ENCODE measurements at places on chromosomes 4 and X. TPM values are rescaled to one million over a fixed set of nuclear protein-coding genes. Genes with fewer than 3 reads are reported as not detected.

- no peak for DNase-seq
Measured at GRCh38 chr4:131978120-131978519, 1171.0 kb upstream of the PCDH10 start.

DNA sequence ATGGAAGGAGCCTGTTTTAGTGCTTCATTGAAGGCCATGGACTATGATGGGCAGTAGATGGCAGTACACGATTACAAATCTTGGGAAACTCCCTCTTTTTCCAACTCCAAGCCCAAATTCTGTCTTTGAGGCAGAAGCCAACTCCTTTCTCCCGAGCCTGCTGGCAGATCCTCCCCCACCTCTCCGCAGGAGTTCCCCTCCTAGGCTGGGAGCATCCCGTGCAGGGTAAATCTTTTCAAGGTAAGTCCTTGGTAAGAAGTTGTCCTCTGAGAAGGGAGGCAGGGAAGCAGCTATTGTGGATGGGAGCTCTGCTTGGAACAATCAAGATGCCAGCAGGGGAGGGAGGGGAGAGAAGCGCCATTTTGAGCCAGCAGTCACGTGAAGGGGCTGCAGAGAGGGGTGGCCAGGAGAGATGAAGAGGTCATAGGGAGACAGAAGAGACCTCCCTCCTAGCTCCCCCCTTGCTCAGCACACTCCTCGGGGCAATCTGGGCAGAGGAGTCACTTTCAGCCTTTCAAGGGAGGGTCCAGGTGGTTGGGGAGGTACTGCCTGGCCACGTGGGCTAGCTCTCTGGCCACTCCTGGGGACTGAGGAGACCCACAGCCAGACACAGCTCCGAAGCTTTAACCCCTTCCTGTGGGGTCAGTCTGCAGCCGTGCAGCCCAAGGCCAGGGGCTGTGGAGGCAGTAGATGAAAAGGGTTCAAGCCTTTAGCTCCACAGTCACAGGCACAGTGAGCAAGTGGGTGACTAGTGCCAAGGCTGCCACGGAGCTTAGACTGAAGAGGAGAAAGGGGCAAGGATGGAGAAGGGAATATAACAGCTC lies 9.6 kb downstream of the CC2D2A start:
- DNase-seq, result peak; percentile 81

KLHL4 gene
- 3.5 TPM for total RNA-seq

DNA sequence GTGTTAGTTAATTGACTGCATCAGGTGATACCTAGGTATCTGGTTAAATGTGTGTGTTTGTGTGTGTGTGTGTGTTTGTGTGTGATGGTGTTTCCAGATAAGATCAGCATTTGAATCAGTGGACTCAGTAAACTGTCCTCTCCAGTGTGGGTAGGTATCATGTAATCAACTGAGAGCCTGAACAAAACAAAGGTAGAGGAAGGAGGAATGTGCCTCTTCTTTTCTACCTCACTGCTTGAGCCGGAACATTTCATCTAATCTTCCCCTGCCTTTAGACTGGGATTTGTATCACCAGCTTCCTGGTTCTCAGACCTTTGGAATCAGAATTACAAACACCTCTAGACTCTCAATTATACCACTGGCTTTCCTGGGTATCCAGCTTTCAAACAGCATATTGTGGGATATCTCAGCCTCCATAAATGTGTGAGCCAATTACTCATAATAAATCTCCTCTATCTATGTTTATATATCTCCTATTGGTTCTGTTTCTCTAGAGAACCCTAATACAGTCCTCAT lies 120.5 kb downstream of the TBCK start:
- DNase-seq, result no peak

DNA sequence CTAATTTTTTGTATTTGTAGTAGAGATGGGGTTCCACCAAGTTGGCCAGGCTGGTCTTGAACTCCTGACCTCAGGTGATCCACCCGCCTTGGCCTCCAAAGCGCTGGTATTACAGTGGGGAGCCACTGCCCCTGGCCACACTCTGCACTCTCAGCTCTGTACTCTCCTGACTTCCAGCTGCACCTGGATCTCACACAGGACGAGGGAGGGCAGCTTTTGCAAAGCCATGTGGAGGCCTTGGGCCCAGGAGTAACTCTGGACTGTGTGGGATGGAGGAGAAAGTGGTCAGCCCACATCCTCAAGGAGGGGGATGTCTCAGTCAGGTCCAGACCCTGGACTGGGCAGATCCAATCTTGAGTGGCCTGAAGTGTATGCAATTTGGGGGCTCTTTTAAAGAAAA lies 23.0 kb downstream of the NAT8L start:
- no peak for DNase-seq

DNA sequence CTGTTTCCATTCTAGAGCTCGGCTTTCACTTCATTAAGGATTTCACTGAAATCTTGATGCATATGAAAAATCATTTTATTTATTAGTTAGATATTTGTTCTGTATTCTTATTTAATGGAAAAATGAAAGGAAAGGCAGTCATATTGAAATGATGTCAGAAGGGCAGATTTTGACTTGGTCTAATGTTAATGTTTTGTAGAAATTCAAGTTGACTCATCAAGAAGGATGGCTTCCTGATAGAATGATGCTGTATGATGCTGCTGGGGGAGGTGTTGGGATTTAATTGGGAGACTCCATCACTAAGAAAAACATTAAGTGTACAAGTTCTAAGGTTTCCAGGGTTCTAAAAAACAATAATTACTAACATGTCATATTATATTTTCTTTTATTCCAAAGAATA lies 204.8 kb downstream of the PDGFC start:
- DNase-seq, result peak; percentile 57

SSX4 gene
- total RNA-seq, result not detected

SPP1 gene
- total RNA-seq, result 0.26 TPM

- peak; percentile 90 for DNase-seq
Measured at GRCh38 chr4:137960371-137961050, 281.6 kb downstream of the SLC7A11 start.

DNA sequence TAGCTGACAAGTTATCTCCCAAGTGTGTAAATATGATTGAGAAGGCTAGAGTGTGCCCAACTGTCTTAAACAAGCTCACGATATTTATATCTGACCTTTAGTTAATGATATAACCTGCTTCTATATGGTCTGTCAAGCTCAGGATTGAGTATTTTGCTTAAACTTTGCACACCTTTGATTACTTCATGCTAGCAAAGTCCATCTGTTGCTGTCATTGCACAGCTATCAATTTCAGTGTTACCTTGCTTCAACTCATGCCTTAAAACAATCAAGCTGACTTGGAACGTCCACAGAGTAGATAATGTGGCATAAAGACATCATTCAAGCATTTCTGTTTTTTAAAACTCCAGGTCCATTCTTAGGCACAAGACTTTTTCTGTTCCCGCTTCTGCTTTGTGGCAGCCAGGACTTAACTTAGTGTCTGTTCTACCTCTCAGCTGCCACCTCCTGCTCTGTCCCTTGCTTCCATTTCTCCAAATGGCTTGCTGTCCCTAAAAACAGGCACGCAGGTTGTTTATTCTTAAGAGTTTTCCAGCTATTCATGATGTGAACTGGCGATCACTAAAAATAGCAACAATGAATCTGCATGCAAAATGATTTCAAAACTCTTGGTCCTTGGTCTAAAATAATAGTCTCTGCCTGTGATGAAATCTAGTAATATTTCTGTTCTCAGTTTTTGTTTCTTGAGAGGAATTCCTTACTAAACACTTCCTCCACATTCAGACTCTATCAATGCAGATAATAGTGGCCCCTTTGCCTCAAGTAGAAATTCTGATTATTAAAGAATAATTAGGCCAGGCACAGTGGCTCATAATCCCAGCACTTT lies 16.3 kb upstream of the NEIL3 start:
- DNase-seq, result no peak

- DNase-seq, result no peak
Measured at GRCh38 chr4:186416451-186417060, 138.8 kb downstream of the MTNR1A start.

DNA sequence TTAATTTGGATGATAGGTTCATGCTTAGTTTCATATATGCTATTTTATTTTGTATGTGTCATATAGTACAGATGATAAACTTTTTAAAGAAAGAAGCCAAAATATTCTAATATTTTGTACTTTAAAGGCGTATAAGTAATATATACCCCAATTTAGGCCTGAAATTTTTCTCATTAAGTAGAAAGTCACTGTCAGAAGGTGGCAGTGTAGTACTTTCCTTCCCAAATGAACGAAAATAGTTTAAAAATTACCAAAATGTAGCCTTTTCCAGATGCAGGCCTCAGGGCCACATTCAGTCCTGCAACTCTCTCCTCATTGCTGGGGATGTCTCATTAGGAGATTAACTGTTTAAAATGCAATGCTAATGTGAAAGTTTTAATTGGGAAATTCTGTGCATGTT lies 1263.6 kb downstream of the C4orf33 start:
- DNase-seq, result peak; percentile 67

DNA sequence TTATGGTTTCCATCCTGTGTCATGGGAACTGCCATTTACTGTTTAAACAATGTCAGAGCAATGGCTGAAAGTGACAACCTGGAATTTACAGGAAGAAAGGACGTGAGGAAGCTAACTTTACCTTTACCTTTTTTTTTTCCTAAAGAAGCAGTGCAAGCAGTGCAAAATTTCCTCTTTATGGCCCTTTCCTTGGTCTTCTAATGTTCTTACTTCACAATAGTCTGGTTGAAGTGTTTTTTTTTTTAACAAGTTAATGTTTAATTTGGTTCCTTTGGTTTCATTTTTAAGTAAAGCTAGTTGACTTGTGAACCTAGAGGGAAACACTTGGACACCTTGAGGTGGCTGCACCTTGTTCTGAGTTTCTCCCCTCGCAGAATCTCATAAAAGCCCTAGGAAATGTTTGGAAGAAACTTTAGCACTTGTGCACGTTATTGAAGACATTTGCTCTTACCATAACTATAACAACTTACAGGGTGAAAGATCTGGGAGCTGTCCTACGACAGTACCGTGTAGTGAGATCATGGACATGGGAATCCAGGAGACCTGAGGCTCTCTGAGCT lies 1.8 kb downstream of the SGMS2 start:
- no peak for DNase-seq

- DNase-seq, result no peak
Measured at GRCh38 chr4:41820473-41820872, 71.9 kb upstream of the PHOX2B start.

DNA sequence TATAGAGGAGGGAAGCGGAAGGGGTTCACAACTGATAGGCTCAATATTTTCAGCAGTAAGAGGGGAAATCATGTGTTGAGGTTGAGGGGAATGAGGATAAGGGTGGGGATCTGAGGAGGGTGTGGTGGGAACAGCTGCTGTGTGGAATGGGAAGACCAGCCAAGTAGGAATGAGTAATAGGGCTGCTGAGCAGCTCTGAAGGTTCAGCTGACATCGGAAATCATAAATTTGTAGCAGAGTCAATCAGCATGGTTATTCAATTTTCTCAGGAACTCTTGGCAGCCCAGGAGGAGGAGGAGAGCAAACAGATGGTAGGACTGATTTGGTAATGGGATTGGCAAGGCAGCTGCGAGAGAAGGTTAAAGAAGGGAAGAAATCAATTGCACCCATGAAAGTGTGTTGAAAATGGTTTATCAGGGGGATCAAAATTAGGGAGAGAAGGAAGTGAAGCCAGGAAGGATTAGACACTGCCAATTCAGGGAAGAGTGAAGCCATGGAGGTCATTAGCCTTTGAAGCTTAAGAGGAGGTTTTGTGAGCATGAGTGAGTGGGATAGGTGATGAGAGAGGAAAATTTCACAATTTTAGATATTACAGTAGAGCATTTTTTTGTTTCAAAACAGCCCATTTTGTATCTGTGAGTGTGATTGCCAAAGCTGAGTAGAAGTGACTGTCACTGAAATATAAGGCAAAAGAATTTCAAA lies 82.6 kb downstream of the PCDH7 start:
- DNase-seq, result peak; percentile 88

AIMP1 gene
- 25.4 TPM for total RNA-seq

GRCh38 chr4:128574706-128575105 lies 234.8 kb upstream of the JADE1 start:
- peak; percentile 52 for DNase-seq

GRCh38 chr4:145779319-145779801 lies 99.4 kb downstream of the C4orf51 start:
- DNase-seq, result peak; percentile 77

GRCh38 chr4:26826721-26827120 lies 33.9 kb upstream of the STIM2 start:
- peak; percentile 14 for DNase-seq

ADGRG2 gene
- under 0.01 TPM for total RNA-seq

GRCh38 chr4:166535865-166536264 lies 662.8 kb downstream of the TLL1 start:
- no peak for DNase-seq

- no peak for DNase-seq
Measured at GRCh38 chr4:78667325-78667724, 108.8 kb upstream of the BMP2K start.

MAGEB2 gene
- not detected for total RNA-seq

XIAP gene
- total RNA-seq, result 37.0 TPM

GRCh38 chrX:13078739-13079444 lies 34.5 kb upstream of the FAM9C start:
- peak; percentile 80 for DNase-seq

DNA sequence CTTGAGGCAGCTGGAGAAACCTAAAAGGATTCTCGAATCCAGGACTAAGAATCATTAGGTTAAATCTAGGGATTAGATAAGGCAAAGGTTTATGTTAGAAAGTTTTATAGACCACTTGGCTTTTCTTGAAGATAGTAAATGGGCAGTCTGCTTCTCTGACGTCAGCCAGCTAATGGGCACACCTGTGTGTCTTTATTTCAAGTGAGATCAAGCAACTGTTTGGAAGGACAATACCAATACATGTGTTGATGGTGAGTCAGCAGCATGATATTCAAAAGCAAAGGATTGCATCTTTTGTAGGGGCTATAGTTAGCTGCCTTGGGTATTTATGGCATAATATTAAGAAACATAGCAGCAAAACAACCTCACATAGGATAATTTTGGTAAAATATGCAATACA lies 46.5 kb upstream of the GRPR start:
- no peak for DNase-seq

TCEAL6 gene
- not detected for total RNA-seq

DNA sequence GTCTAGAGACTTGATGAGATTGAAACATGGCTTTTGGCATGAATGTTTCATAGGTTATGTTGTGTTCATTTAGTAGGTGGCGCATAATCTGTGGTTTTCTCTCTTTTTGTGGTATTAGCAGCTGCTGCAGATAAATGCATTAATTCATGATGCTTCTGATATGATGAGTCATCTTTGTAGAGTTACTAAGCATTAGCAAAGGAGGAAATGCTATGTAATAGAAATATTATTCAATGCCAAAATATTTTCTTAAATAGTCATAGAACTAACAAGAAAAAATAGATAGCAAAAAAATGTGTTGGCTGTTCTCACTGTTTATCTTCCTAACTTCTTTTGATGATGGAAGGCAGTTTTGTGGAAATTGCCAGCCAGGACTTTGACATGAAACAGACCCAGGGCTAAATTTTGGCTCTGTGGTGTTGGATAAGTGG lies 3.6 kb downstream of the ZXDB start:
- peak; percentile 91 for DNase-seq

CTAG1B gene
- not detected for total RNA-seq

DNA sequence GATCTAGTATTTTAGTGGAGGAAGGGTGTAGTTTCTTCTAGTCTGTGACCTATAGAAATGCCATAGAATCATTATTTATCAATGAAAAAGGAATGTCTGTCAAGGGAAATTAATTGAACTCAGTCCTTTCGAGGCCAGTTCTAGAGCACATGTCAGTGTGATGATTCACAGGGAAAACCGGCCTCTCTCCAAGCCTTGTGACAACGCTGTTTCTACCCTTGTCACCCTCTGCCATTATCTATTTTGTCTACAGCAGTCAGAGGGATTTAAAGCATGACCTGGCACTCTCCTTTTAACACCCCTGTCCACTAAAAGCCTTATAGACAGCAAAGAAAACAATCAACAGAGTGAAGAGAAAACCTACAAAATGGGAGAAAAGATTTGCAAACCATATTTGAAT lies 119.8 kb downstream of the DRD5 start:
- DNase-seq, result no peak

- peak; percentile 37 for DNase-seq
Measured at GRCh38 chrX:38859602-38860001, 58.3 kb downstream of the MID1IP1 start.

All from fibroblast of lung (primary cell).